IPS DF 6.9 (cell line): ENCODE measurements at places on chromosomes 3 and 15.

DNA sequence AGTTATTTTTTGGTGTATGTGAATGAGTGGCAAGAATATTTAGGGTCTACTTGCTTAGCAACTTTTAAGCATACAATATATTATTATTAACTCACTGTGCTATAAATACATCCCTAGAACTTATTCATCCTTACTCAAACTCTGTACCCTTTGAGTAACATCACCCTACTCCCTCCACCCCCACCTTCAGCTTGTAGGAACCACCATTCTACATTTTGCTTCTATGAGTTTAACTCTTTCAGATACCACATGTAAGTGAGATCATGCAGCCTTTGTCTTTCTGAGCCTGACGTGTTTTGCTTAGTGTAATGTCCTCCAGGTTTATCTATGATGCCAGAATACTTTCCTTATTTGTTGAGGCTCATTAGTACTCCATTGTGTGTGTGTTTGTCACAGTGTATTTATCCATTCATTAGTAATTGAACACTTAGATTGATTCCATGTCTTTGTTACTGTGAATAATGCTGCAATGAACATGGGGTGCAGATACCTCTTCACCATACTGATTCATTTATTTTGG lies 526.9 kb downstream of the PYDC2 start:
- DNase-seq, result no peak

- no peak for DNase-seq
Observed at GRCh38 chr3:140332131-140332530, 345.7 kb upstream of the TRIM42 start.

- peak; percentile 78 for DNase-seq
Observed at GRCh38 chr3:151468284-151468917, 7.5 kb upstream of the IGSF10 start.

- no peak for DNase-seq
Observed at GRCh38 chr3:120420928-120421551, 29.8 kb downstream of the FSTL1 start.

DNA sequence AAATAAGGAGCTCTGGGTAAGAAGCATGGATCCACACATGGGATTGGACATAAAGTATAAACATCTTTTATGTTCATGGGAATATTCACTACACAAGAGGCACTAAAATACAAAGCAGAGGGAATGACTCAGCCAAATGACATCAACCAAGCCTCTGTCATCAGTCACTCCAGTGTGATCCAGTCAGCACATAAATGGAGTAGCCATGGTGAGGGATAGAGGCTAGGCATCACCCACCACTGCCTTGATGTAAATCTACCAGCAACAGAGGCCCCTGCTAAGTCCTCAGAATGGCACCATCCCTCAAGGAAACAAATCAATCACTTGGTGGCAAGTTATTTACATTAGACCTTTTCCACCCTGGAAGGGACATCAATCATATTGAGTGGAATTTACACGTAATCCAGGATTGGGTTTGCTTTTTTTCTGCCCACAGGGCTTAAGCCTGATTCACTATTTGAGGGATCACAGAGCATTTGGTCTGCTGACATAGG lies 27.2 kb downstream of the VEPH1 start:
- DNase-seq, result no peak

GRCh38 chr15:78315686-78316282 lies 16.4 kb upstream of the SKIC8 start:
- peak; percentile 48 for DNase-seq

DNA sequence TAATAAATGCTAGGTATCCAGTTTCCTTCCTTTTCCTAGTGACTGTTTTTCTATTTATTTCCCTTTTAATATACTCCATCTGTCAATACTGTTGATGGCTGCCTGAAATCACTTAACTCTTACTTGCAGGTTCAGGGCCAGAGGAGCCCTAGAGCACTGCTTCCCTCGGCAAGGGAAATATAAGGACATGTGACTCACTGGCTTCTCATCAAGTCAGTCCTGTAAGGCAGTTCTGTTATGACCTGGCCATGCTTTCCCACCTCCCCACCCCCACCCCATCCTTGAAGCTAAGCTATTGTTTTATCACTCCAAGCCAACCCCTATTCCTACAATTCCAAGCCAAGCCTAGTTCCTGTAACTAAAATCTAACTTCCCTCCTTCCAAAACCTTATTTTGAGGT lies 800.7 kb downstream of the ROBO1 start:
- no peak for DNase-seq

GRCh38 chr3:189184566-189184965 lies 12.8 kb downstream of the TPRG1 start:
- DNase-seq, result no peak

DNA sequence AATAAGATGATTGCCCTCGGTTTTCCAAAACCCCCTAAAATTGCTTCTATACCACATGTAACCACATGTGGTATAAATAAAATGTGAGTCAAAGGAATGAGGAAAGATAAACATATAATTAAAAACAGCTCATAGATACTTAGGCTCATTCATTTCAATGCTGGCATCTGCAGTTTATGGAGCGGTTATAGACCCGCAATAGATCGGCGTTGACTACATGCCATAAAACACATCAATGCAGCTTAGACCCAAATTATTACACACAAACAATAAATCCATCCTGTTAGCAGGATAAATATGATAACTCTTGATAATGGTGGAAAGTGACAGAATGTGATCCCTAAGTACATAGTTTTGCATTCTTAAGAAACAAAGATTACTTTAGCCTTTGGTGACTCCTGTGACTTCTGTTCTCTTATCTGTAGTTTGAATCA lies 143.7 kb downstream of the NR2F2 start:
- no peak for DNase-seq

- no peak for DNase-seq
Observed at GRCh38 chr3:181616088-181617070, 95.3 kb upstream of the SOX2 start.

- DNase-seq, result no peak
Observed at GRCh38 chr3:13600950-13601691, 52.2 kb downstream of the FBLN2 start.

DNA sequence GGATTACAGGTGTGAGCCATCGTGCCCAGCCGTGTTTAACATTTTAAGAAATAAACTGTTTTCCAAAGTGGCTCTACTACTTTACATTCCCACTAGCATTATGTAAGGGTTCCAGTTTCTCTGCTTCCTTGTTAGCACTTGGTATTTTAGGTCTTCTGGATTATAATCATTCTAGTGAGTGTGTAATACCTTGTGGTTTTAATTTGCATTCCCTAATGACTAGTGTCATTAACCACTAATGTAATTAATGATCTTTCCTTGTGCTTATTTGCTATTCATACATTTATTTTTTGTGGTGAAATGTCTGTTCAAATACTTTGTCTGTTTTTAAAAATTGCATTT lies 30.7 kb downstream of the ARIH2 start:
- no peak for DNase-seq

GRCh38 chr3:37768107-37768809 lies 93.4 kb upstream of the CTDSPL start:
- no peak for DNase-seq

- no peak for DNase-seq
Observed at GRCh38 chr3:58573640-58574039, 3.6 kb downstream of the FAM107A start.

DNA sequence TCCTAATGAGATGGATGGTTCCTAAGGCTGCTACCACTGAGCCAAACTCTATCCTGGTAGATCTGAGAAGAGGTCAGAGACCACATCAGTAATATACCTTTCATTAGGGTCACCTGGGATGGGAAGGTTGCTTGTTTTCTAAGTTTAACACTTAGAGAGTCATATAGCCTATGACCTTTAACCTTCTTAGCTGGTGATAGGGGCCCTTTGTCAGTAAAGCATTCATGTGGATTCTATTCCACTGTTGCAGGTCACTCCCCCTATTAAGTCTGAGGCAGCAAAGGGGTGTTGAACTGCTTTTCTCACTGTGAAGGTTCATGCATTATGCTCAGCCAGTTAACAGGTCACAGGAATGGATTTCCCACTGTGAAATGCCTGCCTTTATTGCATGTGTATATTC lies 6.1 kb upstream of the ZNF609 start:
- DNase-seq, result no peak

DNA sequence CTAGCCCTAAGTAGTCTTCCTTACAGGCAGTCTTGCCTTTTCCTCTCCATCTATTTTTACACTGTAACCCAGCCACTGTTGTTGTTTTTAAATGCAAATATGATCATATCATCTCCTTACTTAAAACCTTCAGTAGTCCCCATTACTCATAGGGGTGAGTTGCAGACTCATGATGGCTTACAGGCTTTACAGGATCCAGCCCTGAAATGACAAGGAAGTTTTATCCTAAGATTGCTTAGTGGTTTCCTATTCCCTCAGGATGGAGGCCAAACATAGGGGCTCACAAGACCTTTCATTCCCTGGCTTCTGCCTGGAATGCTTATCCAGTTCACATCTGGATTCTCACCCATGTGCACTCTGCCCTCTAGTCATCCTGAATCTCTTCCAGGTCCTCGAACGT lies 27.7 kb upstream of the PCOLCE2 start:
- no peak for DNase-seq

DNA sequence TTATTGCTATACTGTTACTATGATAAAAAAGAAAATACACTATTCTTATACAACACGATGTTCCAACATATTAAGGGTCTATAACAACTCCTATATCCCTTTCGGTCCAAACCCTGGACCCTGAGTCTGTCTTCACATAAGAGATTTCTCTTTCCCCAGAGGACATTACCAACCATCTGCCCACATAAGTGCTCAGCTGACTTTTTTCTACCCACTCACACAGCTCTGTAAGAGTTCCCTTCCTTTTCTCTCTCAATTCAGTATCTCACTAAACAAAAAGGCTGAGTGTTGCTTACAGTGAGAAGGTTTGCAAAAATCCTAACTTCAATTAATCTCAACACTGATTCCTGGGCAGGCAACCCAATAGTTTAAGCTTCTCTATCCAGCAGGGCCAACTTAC lies 30.5 kb downstream of the ITGB5 start:
- DNase-seq, result no peak

DNA sequence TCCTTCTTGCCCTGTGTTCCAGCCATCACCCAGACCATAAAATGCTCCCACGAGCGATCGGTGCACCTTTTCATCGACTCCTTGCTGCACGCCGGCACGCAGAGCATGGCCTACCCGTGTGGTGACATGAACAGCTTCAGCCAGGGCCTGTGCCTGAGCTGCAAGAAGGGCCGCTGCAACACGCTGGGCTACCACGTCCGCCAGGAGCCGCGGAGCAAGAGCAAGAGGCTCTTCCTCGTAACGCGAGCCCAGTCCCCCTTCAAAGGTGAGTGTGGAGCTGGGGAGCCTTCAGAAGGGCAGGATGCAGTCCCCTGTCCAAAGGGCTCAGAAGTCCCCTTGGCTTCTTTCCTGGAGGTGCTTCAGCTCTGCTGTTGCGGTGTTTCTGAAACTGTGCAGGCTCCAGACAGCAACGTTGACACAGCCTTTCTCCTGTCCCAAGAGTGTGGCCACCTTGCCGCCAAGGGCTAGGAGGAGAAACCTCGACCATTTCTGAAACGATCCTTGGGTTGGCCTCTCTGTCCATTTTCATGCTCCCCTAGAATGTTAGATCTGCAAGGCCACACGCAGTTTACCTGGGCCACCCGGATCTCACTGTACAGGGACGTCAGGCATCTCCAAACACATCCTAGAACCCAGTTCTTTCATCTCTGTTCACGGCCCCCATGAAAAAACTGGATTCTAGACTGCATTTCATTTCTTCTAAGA lies 116.7 kb downstream of the LIPC start:
- no peak for DNase-seq

DNA sequence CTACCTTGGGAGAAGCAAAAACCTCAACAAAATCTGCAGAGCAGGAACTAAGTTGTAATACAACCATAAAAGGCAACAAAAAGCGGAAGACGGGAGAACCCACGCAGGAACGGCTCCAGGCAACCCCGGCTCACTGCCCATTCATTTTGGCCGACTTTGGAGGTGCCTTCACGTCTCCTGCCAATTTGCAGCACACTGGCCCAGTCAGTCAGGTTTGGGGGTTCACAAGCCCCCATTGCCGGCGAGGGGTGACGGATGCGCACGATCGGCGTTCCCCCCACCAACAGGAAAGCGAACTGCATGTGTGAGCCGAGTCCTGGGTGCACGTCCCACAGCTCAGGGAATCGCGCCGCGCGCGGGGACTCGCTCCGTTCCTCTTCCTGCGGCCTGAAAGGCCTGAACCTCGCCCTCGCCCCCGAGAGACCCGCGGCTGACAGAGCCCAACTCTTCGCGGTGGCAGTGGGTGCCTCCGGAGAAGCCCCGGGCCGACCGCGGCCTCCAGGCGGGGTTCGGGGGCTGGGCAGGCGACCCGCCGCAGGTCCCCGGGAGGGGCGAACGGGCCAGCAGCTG lies 463 bp downstream of the TERC start:
- no peak for DNase-seq

- no peak for DNase-seq
Observed at GRCh38 chr3:182005701-182006100, 294.0 kb downstream of the SOX2 start.
